ENCODE measurements at places on chromosomes 4 and X. TPM values are rescaled to one million over a fixed set of nuclear protein-coding genes. Genes with fewer than 3 reads are reported as not detected.

- no peak for DNase-seq
Measured at GRCh38 chr4:173174184-173174583, 5.6 kb downstream of the GALNT7 start.

GRCh38 chrX:45761920-45762319 is 561.2 kb upstream of the DIPK2B start:
- DNase-seq = no peak

DNA sequence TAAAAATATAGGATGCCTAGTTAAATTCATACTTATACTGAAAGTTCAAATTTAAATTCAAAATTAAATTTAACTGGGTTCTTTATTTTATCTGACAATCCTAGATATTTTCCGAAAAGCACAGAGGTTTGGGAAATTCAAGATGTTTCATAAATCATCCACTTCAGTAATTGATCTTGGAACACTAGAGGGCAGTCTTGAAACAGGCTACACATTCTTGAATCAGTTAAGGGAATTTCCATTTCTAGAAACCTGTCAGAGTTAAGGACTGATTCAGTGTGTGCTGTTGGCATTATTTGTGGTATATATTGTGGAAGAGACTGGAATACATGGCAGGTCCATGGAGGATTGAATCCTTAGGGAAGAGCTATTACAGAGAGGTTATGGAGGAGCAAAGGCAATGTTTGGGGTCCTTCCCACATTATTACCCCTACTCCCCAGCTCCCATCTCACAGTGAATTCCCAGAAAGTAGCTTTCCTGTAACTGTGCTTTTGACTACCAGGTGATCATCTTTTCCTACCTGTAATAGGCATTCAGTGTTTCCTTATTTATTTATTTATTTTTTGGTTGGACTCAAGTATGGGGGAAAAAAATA is 92.9 kb downstream of the EGF start:
- DNase-seq = peak; percentile 64

DNA sequence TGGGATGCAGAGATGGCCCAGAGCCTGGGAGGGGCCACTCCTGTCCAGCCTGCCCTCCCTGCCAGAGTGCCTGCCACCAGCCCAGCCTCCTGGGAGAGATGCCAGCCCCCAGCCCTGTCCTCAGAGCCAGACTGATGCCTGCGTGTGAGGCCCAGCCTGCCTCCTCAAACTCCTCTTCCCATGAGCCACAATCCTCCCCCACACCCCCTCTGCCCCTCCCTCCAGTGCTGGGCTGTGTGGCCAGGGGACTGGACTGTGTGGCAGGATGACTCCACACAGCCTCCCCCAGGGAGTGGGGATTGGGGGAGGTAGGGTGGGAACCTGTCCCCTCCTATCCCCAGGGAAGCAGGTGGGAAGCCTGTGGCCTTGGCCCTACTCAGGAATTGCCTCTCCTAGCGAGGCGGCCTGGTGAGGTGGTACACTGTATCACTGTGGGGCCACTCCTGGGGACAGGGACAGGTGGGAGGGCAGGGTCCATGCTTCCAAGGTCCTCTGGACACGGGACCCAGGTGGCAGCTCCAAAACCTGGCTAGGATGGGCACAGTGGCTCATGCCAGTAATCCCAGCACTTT is 4.3 kb upstream of the SH3BP2 start:
- no peak for DNase-seq

DNA sequence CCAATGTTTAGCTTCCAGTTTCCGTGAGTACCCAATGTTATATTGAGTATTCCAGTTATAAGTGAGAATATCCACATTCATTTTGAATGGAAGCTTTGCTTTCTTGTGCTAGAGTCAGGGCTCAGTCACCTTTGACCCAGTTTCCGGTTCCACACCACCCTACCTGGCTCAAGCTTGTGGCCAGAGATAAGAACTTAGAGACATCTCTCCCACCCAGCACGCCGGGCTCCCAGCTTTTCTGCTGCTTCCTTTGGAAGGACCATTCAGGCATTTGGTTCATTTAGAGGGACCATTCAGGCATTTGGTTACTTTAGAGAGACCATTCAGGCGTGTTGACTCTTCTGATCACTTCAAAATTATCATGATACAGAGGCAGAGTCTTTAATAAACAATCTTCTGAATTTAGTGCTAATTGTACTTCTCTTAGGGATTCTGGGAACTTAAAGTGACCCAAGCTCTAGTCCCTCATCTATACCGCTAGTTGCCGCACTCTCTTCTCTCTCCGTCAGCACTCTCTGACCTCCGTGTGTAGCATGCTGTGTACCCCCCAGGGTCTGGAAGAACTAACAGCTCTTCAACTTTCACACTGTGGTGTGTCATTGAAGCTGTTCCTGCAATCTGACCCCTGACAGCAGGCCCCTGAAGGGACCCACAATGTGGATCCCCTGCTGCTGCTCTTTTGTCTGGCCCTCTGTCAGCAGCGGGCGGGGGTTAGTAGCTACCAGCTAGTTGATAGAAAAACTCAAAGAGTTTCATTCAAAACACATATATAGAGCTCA is 943.1 kb downstream of the ARAP2 start:
- DNase-seq = no peak

DNA sequence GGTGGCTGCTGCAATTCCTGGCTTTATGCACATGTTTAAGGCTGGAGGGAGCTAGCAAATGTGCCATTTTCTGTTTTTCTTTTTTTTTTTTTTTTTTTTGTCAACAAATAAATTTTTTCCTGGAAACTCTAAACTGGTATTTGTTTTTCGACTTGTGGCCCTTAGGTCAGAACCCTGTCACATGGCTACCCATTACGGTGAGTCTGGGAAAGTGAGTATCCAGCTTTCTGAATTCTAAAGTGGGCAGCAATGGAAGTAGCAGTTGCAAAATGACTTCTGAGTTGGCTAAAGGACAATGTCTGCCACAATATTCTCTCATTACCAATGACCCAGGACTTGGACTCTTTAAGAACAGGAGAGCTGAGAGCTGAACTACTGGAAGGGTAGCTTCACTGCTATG is 225.1 kb upstream of the CENPE start:
- no peak for DNase-seq

S100P gene
- 20.9 TPM for polyA plus RNA-seq

SLC9B2 gene
- 7.3 TPM for polyA plus RNA-seq

CDKL2 gene
- polyA plus RNA-seq = 0.88 TPM

ARHGAP4 gene
- polyA plus RNA-seq = 2.3 TPM

CT45A2 gene
- polyA plus RNA-seq = not detected

TRIM60 gene
- polyA plus RNA-seq = not detected

Data from A549 (cell line).